T-helper 17 cell (primary cell): ENCODE measurements at places on chromosomes 3 and 15.

- no peak for DNase-seq
These were observed 38.5 kb downstream of the ARHGEF3 start for GRCh38 chr3:56763233-56763632.

DNA sequence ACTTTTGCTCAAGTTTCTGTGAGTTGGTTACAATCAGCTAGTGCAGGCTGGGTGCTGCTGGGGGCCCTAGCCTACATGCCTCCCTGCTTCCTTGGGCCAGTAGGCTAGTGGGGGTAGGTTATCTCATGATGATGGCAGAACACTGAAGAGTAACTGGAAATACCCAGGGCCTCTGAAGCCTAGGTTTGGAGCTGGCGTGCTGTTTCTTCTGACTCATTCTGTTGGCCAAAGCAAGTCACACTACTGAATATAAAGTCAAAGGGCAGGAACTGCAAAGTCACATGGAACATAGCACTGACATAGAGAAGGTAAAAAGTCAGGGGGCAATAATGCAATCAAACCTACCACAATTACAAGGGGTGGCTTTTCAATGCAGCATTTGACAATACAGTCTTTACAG is 34.5 kb downstream of the RASGRP1 start:
- no peak for DNase-seq

DNA sequence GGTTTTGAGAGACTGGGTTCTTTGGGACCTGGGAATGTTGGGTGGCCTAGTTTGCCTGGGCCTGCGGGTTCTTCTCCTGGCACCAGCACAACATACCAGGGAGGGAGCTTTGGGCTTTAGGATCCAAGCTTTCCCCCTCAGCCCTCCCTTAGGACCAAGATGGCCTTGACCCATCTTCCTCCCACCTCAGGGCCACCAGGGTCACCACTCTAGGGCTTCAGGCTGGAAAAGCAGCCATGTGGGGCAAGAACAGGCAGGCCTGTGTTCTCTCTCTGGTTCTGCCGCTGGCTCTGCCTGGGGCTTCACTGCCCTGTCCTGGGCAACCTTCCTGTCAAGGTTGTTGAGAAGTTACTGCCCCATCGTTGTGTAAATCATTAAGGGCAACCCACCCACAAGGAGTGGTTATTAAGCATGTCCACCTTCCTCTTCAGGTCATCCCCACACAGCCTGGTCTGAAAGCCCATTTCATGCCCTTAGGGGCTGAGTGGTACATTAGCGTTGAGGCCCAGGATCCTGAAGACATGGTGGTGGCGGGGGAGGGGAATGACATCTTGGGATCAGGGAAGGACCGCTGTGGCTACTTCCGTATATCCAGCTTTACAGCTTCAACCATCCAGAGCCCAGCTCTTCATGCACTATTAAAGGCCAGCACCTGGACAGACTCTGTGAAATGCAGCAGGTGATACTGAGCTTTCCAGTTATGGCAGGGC is 652 bp downstream of the DUOX1 start:
- DNase-seq, result no peak

GRCh38 chr3:22451501-22451900 is 700.5 kb upstream of the ZNF385D start:
- DNase-seq, result no peak

DNA sequence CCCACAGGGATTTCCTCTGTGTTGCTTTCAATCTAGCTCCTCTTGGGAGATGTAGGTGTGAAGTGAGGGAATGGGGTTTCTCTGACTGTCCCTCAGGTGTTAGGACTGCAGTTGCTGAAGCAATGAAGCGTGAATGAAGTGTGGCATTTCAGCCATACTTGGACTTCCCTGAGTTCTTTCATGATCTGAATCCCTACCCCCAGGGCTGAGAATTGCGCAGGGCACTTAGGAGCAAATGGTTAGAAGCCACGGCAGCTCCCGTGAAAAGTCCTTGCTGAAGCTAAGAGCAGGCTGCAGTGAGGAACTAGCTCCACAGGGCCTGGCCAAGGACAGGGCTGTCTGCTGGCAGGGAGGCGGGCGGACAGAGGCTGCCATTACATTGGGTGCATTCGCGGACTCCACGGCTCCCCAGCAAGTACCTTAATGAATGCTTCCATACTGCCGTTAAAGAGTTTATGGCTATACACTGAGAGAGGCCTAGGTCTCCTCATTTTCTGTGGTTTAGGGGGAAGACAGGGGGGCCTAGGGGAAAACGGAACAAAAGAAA is 69.0 kb upstream of the RAD18 start:
- DNase-seq, result no peak

GRCh38 chr3:131110087-131110486 is 83.4 kb downstream of the NEK11 start:
- DNase-seq, result no peak

DNA sequence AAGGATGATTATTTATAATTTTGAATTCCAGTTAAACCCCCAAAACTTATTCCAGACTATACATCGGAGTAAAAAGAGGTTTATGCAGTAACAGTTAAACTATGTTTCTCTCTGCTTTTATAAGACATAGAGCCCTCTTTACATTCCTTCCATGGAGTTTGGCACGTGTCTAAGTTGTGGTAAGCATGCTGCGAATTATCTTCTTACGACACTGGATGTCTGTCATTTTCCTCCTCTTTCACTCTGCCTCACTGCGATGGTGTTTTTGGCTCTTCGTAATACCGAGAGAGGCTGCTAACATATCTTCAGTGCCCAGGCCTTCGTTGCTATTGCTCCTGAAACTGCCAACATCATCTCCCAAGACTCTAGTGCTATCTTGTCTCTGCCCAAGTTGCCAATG is 83.9 kb upstream of the TGFBR2 start:
- DNase-seq, result no peak

DNA sequence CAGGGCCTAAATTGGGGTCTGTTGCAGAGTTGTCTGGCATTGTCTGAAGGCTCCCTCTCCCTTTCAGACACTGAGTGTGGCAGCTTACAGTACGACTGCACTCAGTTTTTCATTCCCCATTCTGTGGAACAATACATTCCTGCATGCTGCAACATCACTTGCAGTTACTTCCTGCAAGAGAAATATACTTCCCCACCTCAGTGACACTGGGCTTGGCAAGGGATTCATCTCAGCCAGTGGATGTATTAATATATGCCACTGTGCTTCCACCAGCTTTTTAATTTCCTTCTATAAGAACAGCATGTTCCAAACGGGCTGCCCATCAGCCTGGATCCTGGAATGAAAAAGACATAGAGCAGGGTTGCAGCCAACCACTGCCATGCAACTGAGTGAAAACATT is 23.1 kb downstream of the B3GALNT1 start:
- DNase-seq, result no peak

GRCh38 chr3:14452740-14453710 is 50.6 kb downstream of the SLC6A6 start:
- DNase-seq, result no peak

DNA sequence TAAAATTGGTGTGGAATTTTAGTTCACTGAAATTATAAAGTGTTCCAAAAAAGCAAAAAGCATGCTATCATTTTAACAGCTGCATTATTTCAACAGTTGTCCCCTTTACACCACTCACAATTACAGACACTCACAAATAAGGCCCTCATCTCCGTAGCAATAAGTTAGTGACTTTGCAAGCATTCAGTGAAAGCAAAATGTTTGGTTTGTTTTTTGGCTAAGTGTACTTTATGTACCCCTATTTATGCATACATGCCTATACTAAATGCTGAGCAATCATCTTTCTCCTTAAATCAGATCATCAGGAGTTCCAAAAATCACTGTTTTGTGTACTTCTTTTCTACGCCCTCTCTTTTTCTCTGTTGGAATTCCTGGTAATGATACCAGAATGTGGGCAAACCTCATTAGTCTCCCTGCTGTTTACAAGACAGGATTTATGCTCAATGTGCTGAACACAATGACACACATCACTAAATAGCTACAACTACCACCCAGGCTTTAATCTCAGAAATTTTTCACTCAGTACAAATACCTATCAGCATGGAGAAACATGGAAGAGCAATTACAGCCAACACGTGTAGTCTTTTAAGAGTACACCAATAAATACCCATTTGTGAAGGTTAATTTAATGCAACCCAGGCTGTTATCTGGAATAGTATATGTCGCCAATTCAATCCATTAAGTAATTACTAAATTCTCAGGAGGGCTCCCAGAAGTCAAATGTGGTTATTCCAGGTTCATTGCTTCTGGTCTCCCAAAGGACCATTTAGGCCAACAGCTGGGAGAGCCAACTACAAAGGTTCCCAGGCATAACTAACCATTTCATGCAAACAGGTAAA is 12.0 kb downstream of the ALDH1A2 start:
- DNase-seq, result no peak

DNA sequence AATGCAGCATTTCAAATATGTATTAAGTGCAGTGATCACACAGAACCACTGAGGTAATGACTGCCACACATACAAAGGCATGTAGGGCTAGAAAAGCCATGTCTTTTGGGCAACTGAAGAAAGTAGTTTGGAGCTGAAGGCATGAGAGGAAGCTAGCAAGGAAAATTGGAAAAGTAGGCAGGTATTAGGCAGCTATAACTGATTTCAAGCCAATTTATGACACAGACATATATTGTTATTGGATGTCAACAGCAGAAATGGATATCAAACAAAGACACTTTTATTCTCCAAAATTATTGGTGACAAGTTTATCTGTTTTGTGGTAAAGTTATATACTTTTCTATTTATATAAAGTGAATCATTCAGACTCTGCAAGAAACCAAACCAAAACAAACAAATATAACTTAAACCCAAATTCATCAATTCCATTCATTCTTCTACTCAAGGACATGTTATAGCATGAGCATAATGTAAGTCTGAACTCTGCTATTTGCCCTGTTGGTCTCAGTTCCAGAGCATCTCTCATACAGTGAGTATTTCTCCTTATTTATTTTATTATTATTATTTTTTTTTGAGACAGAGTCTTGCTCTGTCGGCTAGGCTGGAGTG is 307.4 kb upstream of the COL8A1 start:
- DNase-seq, result no peak

- DNase-seq, result no peak
These were observed 162.8 kb upstream of the ZNF385D start for GRCh38 chr3:21913791-21914190.

DNA sequence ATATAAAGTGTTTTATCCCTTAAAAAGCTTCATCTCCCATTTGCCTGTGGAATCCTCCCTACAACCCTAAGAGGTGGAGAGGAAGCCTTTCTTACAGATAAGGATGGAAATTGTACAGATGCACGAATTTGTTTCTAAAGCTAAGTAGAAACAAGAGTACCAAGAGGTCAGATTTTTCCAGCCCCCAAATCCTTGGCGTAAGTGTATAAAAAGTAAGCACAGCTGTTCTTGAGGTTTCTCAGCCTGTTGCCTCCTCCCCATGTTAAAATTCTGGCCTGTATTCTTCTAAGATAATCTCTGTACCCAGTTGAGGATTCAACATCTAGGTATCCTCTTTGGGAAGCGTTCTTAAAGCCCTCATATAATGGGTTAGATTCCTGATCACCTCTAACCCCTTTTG is 34.9 kb downstream of the RAB7A start:
- DNase-seq, result no peak

DNA sequence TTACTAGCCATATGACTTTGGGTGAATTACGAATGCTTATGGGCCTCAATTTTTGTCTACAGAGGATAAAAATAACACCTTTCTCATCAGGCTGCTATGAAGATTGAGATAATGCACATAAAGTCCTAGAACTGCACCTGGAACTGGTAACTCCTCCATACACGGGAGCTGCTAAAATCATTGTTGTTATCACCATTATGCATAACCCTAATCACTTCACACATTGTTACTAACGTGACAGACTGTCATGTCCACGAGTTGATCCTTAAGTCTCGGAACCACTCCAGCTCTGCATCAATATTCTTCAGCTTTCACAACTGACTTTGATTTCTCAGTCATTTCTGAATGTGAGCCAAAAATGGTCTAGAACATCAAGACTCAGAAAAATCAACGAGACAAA is 64.1 kb downstream of the RFTN1 start:
- no peak for DNase-seq

DNA sequence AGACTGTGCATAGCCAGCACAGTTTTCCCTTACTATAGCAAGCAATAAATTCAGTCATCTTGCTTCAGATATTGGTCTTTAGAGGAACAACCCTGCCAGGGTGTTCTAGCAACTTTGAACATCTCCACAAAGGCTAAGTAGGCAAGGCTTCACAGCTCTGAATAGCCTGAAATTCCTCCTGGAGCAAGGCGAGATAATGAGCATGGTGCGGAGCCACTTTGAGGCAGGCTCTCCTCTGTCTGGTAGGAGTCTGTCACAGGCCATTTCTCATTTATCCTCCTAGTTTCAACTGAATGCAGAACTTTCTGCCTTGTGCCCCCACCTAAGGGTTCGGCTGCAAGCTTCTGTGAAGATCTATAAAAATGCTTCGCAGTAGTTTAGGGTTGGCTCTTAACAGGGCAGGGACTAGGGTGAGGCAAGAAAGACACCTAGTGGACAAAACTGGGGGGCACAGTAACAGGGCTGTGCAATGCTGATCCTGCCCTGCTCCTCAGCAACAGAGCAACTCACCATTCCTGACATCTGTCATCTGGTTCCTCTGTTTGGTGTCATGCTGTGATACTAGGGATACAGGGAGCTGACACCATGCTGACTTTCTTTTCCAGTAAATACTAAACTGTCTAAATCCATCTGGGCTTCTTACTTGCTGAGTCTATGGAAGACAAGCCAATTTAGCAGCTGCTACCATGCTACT is 16.6 kb upstream of the EHHADH start:
- no peak for DNase-seq

DNA sequence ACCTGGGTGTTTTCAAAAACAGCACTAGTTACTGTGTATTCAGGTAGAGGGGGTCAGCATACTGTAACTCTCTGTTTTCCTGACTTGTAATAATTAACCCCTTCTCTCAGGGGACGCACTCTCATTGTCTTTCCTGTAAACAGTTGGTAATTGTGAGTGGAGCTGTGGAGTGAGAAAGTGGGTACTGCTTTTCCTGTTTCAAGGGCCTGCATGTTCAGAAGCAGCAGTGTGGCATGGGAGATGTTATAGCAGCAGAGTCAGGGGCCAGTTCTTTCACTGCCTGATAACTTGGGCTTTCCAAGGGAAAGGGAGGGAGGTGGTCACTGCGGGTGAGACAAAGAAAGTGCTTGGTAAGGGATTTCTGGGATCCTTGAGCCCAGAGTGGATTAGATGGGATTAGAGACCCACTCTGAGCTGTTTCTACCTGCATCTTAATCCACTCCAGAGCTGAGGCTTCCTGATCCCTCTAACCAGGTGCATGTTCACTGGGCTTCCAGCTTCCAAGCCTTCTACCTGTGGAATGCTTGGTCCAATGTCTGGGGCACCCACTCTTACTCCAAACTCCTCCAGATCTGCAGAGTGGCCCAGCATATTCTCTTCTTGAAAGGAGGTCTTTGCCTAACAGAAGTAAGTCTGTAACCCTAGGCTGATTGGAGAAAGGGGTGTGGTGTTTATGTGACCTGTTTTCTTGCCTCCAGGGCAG is 105.2 kb downstream of the RPLP1 start:
- DNase-seq, result no peak

DNA sequence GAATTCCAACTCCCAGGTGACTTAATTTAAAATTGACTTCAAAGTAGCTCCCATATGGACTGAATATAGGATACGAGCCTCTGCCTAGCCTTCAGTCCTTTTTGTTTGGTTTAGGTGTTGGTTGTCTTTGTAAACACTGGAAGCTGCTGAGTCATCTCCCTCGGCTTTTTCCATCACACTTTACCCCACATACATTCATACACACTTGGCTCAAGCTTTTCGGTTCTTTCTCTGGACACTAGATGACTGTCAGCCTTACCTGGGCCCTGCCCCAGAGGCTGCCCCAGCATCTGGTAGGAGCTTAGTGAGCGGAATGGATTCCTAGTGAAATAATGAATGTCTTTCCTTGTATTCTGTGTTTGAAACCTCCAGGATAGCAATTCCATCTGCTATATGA is 201.5 kb upstream of the IL12A start:
- DNase-seq, result no peak

GRCh38 chr3:82938821-82939328 is 1177.4 kb upstream of the GBE1 start:
- DNase-seq, result no peak
